Stimulated activated CD8-positive, alpha-beta memory T cell treated with anti-CD3 and anti-CD28 coated beads, Interleukin-2, amount 100 ng/mL, for 1 hour (primary cell): ENCODE measurements at places on chromosomes 13 and 19.

DNA sequence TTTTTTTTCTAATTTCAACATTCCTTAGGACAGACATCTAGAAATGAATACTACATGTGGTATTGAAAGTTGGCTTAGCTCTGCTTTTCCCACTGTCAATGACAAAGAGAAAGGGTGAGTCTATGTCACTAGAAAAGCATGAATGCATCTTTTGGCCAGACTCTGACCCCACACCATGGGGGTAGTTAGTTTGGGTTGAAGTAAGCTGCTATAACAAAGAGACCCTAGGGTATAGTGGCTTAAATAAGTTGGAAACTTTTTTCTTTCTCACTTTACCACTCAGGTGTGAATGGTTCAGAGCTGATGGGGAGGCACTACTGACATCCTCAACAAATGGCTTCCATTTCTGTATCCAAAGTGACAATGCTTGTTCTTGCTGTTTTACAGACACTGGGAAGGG is 161.5 kb downstream of the DLEU7 start:
- DNase-seq: no peak

DNA sequence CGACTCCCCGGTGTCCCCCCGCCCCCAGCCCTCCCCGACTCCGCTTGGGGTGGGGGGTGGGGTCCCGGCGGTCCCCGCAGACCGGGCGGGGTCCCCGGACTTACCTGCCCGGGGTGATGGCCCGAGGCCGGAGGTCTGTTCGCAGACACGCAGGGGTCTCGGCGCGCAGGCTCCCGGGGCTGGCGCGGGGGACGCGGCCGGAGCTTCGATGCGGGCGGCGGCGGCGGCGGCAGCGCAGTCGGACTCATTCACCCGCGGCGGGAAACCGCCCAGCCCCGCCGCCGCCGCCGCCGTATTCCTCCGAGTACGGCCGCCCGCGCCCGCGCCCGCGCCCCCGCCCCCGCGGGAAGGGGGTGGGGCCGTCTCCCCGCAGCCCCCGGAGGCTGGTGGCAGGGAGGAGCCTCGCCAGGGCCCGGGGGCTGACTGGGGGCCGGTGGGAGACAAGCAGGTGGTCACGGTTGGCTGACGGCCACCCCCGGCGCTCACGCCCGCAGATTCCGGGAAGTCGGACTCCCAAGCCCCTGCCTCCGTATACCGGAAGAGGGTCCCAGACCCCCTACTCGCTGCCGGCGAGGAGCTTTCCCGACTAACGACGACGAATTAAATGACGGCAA is at the start of gene C2CD4C:
Gene C2CD4C, minus strand, starts transcription at position 246 of the 614 bp plus-strand sequence. CDS start 786 bp downstream, outside the sequence.
- DNase-seq: no peak

DNA sequence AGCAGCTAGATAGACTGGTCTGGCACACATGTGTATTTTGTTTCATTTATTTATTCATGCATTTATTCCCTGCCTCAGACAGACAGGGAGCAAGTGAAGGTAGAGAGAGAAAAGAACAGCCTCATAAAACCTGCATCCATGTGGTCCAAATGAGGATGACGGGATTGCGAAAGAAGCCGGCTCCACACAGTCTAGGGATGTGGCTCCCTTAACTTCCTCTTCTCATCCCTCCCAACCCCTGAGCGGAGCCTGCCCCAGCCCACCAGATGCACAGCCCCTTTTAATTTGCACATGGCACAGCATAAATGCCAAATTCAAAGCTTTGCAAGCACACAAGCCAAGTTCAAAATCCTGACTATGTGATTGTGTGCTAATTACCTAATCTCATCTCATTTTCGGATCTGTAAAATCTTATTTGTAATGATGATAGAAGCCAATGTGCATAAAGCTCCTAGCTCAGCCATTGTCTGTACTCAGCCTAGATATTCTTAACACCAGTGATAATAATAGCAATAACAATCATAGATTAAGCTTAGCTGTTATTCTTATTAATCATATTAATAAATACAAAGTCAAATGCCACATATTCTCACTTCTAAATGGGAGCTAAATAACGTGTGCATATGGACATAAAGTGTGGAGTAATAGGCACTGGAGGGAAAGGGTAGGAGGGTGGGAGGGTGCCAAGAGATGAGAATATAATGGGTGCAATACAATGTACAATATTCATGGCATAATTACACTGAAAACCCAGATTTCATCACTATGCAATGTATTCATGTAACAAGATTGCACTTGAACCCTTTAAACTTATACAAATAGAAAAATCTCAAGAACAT is 156.3 kb downstream of the DCT start:
- no peak for DNase-seq

DNA sequence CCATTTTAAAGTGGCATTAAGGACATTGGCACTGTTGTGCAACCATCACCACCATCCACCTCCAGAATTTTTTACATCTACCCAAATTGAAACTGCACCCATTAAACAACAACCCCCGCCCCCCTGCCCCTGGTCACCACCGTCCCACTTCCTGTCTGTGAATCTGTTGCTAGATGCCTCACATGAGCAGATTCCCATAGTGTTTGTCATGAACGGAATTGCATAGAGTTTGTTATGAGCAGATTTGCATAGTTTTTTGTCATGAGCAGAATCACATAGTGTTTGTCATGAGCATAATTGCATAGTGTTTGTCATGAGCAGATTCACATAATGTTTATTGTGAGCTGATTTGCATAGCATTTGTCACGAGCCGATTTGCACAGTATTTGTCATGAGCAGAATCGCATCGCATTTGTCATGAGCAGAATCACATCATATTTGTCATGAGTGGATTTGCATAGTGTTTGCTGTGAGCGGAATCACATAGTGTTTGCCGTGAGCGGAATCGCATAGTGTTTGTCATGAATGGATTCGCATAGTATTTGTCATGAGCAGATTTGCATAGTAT is 54.0 kb upstream of the GTF3A start:
- DNase-seq: no peak

DNA sequence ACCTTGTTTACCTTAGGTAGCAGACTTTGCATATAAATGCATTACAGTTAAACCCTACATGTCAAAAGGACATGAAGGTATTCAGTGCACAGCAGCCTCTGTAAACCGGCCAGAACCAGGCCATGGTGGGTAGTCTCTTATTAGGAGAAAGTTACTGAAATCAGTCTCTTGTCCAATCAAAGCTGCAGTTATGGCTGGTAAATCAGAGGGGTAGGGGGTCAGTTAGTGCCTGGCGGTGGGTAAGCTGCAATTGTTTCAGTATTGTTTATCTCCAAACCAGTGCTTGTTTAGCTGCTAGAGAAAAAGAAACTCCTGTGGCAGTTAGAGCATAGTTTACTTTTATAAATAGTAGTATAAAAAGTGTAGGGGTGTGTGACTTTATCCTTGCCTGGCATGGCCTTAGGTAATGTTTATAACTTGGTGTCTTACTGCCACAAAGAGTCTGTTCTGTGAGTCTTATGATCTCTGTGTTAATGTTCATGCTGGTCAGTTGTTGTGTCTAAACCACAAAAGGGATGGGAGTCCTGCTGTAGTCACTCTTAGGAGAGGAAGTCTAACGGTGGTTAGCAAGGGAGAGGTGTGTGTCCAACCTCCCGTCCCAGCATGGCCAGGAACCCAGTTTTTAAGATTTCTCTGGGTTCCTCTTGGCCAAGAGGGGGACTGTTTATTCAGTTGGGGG is 28.0 kb downstream of the CHST8 start:
- DNase-seq: no peak

DNA sequence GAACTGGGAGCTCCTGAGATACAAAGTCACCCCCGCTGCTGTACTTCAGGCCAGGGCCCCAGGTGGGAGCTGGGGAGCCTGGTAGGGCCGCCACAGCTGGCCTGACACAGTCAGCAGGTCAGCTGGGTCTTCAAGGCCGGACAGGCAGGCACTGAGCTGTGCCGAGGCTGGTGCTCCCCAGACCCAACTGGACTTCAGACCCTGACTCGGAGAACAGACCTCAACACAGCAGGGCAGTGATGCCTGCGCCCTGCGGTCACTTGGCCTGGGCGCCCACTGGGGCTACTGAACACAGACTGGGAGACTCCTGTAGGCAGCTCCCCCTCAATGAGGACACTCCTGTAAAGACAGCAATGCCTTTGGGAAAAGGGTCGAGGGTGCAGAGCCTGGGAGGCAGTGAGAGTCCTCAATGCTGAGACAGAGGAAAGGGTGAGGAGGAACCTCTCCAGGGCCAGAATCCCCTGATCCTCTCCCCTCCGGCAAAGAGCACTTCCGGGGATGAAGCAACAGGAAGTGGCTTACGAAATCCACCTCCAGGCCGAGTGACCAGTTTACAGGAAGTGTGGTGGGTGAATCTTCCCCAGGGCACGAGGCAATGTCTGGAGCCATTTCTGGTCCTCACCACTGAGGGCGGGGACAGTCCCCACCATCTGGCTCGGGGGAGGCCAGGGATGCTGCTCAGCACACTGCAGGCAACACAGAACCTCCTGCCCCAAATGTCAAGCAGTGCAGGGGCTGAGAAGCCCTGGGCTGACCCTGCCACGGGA is 40.8 kb upstream of the ISYNA1 start:
- no peak for DNase-seq

DNA sequence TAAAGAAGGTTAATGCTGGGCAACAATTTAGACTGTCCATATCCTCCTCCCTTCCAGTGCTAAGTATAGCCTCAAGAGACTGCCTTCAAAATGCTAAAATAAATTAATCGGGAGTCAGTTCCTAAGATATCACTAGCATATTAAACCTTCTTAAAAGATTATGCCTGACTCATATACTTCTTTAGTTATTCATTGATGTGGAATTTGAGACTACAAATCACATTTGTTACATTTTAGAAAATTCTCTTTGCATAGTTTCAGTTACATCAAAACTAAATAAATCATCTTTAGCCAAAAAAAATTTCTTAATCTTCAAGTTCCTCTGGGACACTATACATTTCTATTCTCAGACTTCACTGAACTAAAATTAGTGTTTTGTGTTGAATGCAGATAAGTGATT is 769.1 kb downstream of the PCDH9 start:
- DNase-seq: no peak

DNA sequence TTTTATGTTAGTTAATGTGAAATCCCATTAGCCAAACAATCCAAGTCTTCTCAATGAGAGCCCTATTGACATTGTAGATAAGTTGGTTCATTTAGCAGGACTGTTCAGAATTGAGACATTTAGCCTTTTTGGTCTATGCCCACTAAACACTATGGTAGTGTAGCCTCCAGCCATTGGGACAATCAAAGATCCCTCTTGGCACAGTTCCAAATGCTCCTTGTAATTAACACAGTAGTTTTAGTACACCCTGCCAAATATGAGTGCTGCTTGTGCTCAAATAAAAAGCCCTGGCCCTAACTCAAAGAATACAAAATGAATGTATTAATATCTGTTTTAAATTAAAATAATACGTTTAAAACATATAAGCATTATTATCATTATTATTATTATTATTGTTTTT is 15.4 kb upstream of the FAM216B start:
- DNase-seq: no peak

- DNase-seq: no peak
These were observed 73.1 kb upstream of the SGCG start for GRCh38 chr13:23107665-23108064.

DNA sequence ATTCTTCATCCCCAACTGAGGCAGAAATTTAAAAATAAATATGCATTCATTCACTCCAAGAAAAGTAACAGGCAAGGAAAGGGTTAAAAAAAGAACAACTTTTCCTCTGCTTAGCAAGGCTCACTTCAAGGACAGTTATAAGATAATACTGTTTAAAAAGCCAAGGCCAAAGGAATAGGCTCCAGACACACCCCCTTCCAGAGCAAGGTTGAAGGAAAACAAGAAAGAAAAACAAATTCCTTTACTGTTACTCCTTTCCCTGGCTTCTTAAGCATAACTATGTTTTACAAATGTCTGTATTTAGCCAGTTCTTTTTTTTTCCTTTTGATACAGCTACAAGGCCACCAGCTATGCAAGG is 8.5 kb downstream of the SIGLEC11 start:
- DNase-seq: no peak
